ENCODE measurements at places on chromosomes 6 and 20.

DNA sequence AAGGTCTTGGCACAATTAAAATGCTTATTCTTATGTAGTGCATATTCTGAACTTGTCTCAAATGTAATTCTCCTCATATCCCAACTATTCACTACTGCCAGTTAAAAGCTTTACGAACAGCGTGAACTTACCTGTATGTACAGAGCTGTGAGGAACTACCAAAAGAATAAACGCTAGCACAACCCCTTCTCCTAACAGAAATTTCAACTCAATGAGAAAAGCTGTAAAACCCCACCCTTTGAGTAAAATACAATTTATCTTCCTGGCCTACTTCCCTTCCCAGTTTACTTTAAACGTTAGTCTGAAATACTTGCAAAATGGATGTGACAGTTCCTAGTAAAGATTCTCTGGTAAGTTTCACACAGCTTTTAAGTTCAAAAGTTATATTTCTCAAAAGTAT, 165.5 kb upstream of the SHLD1 start:
- DNase-seq = no peak

- DNase-seq = no peak
These were observed 340.7 kb downstream of the ADGRB3 start for GRCh38 chr6:68975816-68976215.

DNA sequence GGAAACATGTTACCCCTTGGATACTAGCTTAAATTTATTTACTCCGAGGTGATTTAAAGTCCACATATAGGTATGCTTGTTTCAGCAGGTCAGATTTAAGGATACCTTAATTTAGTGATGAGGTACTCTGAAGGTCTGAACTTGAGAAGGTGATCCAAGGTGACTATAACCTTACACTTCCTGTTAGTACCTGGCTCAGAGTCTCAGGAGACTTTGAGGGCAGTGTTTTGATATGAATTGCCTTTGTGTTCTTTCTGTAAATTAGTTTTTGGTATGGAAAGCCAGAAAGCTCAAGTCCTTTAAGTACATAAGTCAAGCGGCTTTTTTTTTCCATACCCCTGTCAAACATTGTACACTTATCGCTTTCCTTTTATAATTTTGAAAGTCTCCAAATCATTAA, 489.0 kb downstream of the CDKAL1 start:
- DNase-seq = no peak

DNA sequence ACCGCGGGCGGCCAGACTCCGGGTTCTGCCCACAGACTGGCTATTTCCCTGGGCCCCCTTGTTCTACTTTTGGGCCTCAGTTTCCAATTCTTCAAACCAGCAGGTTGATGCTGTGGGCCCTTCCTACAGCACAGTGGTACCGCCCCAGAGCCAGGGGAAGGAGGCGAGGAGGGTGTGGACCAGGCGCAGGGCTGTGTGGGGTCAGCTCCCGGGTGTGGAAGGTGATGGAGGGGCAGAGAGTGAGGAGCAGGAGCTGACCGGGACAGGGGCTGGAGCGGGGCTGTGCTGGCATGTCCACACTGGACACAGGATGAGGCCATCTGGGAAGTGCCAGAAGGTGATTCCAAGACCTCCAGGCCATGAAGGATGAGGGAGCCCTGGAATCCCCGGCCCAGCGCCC, 35.2 kb upstream of the CHRNA4 start:
- DNase-seq = no peak

DNA sequence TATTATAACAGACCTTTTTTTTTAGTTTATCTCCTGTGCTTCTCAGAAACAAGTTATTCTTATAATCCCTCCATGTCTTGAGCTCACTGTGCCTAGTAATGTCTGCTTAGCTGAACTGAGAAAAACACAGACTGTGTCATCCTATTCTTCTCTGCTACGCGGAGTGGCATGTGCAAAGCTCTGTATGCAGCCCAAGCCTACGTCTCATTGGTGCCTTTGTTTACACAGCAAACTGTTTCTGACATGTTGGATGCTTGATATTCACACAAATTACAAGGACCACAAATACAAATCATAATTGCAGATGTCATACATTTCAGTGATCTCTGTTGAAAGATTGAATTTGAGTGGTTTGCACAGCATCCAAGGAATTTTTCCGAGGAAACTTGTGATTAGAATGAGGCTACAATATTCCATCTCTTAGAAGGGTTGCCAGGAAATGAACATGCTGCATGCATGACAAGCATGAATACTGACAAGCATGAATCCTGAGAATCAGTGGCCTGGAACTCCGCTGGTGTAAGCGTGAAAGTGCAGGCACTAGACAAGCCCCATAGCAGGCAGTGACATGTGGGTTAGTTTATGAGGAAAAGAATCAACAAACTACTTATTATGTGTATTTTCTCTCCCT, 128.4 kb upstream of the SGK1 start:
- DNase-seq = no peak

DNA sequence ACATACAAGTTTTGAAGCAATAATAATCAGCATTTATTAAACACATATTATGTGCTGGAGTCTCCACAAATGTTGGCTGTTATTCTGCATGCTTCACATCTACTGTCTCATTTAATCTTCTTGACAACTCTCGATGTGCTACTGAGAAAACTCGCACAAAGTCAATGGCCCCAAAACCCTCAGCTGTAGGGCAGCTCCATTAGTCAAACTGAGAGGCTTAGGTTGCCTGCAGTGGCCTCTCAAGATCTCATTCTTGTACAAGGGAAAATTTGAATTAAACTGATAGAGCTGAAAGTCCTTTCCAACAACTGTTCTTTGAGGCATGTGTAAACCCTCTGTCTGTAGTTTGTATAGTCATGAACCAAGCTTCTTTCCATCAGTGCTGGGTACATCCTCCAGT, 49.8 kb downstream of the MBOAT1 start:
- DNase-seq = no peak
